Stimulated activated CD8-positive, alpha-beta memory T cell treated with anti-CD3 and anti-CD28 coated beads, Interleukin-15, amount 100 ng/mL, for 24 hours (primary cell): ENCODE measurements at places on chromosomes 4 and X.

- peak; percentile 4 for DNase-seq
These were observed 36.9 kb downstream of the NLGN3 start for GRCh38 chrX:71181558-71181909.

- no peak for DNase-seq
These were observed 100.2 kb upstream of the USP38 start for GRCh38 chr4:143084566-143084965.

GRCh38 chr4:74114234-74114633, 15.2 kb upstream of the CXCL2 start:
- no peak for DNase-seq

GRCh38 chrX:100635989-100636320, 651 bp downstream of the TSPAN6 start:
- DNase-seq = no peak

GRCh38 chr4:102196221-102196620, 149.1 kb downstream of the SLC39A8 start:
- no peak for DNase-seq

GRCh38 chr4:7687006-7687405, 252.3 kb upstream of the PSAPL1 start:
- no peak for DNase-seq

DNA sequence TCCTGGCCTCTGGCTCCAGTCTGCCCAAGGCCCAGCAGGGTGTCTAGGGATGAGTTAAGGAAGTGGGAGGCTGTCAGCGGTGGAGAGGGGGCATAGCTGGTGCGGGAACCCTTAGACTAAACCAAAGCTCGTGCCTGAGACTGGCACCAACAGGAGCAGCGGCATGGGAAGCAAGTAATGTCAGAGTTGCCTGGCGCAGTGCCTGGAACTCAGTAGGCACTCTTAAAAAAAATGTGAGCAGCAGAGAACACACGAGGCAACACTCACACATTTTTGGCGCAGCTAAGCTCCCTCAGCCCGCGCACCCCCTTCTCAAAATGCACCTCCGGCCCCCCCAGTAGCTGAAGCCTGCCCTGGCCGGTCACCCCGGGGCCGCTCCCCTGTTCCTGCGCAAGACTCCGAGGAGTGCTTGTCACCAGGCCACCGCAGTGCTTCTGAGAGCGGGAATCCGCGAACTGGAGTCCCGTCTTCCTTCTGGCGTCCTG, 583 bp downstream of the GABRE start:
- no peak for DNase-seq

GRCh38 chr4:141812158-141812557, 175.8 kb downstream of the IL15 start:
- DNase-seq = no peak

- DNase-seq = no peak
These were observed 373.8 kb downstream of the OPHN1 start for GRCh38 chrX:68059469-68059868.

GRCh38 chrX:125810856-125811255, 355.2 kb downstream of the DCAF12L2 start:
- DNase-seq = no peak

DNA sequence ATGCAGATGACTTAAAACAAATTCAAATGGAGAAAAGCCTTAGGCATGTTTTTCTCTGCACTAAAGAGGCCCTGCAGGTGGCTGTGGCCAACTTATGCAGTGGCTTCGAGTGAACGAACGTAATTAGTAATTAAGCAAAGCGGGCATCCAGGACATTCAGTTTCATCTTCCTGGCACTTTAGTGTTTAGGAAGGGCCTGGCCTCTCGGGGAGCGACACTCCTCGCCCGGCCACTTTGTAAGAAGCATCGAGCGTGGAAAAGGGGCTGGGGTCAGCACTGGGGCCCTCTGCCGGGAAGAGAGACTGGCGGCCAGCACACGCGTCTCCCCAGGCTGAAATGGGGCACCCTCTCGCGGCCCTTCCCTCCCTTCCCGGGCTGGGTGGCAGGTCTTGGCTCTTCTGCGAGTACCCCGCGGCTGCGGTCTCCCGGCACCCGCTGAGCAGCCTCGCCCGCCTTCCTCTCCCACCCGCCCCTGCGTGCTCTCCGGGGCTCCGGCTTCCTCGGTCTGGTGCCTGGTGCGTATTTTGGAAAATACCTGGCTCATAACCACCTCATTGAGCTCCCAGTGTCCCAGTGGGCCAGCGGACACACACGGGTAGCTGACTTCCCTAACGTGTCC, 677 bp upstream of the CYP4V2 start:
- peak; percentile 25 for DNase-seq

DNA sequence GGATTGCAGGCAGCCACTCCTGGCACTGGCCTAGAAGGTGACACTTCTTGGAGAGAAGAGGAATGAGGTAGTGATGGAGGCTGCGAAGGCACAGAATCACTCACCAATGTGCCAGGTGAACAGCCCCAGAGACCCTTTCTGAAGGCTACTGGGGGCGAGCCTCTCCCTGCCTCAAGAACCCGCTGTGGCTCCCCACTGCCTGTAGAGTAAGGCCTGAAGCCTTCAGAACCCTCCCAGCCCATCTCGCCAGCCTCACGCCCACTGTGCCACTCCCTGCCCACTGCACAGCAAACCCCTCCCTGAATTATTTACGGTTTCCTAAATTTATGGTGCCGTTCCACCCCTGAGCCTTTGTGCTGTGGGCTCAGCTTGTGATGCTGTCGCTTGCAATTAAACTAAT, 24.2 kb upstream of the SORCS2 start:
- no peak for DNase-seq

- no peak for DNase-seq
These were observed 20.3 kb downstream of the QRFPR start for GRCh38 chr4:121360495-121360894.

- no peak for DNase-seq
These were observed 370.0 kb downstream of the FBXW7 start for GRCh38 chr4:152165846-152166245.

GRCh38 chrX:134236626-134237614, at the start of gene CCDC160:
CCDC160 (plus strand) TSS chrX:134237182; CDS start chrX:134244801, 7,619 bp downstream.
- no peak for DNase-seq

DNA sequence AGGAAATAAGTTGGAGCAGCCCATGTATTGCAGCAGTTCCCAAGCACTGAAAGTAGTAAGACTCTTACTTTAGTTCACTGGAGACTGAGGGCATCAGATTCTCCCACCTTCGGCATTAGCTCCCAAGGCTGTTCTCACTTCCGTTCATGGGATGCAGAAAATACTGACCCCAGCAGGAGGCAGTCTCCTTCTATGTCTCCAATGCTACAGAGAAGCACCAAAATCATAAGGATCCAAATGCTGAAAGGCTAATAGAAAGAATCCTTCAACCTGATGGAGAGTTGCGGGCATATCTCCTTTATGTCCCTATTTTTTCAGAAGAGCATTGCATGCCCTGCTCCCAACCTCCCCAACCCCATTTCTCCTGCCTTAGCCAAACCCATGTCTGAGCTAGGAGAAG, 32.4 kb downstream of the ADH7 start:
- DNase-seq = no peak

DNA sequence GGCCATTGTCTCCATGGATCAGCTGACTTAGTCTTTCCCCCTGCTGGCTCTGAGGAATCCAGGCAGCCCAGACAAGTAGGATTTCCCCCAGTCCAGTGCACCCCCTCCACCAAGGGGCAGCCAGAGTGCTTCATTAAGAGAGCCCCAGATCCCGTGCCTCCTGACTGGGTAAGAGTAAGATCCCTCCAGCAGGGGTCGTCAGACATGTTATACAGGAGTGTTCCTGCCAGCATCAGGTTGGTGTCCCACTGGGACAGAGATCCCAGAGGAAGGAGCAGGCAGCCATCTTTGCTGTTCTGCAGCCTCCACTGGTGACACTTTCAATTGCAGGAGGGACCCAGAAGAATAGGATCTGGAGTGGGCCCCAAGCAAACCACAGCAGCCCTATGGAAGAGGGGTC, 29.0 kb upstream of the INPP4B start:
- no peak for DNase-seq

DNA sequence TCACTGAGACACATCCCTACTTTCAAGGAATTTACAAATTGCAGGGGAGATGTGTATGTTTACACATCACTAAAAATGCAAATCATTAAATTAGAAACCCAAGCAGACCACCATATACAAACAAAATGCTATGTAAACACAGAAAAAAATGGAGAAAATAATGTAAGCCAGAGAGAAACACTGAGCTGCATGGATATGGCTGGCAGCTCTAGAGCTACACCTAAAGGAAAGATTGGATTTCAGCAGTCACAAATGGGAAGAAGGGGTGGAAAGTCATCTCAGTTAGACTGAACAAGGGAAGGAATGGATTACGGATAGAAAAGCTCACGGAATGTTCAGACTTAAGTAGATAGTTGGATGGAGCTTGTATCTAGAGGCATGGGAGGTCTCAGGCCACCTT, 186.3 kb downstream of the MOSPD2 start:
- DNase-seq = no peak

- DNase-seq = no peak
These were observed 1.9 kb downstream of the RNF4 start for GRCh38 chr4:2470791-2471190.

DNA sequence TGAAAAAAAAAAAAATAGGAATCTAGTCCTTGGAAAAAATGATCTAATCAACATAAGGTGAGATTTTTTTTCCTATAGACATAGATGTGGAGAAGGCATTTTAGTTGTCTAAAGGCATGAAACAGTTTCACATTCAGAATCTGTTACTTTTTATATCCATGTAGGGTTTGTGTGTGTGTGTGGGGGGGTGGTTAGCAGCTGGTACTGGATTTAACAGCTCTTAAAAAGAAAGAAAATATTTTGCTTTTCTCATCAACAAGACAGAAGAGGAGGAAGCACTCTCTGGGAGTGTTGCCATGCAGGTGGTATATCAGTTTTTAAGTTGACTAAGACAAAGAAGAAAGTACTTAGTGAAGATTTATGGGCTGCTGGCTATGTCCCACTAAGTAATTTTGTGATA, 122.3 kb downstream of the VCX3B start:
- DNase-seq = no peak

- no peak for DNase-seq
These were observed 30.4 kb downstream of the SH3TC1 start for GRCh38 chr4:8229331-8229975.

DNA sequence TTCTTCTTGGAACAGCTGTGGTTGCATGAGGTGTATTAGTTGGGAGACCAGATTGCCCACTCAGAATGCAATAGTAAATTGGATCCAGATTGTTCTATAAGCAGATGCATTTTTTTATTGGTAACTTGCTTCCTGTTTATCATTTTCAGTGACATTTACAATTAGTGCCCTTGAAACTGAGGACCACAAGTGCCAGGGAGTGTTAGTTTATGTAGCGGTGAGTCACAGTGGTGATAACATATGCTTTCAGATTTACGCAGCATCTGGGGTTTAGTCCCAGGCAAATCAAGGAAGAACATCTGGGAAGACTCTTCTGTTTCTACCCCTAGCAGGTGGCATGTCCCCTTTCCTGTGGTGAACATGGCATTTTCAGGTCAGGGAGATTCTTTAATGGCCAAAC, 24.1 kb downstream of the FRMPD4 start:
- no peak for DNase-seq

GRCh38 chrX:40651620-40652223, 4.4 kb upstream of the CXorf38 start:
- peak; percentile 6 for DNase-seq

DNA sequence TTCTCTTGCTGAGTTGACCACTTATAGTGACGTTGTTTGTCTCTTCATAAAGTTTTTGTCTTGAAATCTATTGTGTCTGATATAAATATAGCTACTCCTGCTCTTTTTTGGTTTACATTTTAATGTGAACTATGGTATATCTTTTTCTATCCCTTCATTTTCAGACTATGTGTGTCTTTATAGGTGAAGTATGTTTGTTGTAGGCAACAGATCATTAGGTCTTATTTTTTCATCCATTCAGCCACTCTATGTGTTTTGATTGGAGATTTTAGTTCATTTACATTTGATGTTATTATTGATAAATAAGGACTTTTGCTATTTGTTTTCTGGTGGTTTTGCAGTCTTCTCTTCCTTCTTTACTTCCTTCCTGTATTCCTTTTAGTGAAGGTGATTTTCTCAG, 44.0 kb upstream of the SLC16A2 start:
- DNase-seq = no peak

DNA sequence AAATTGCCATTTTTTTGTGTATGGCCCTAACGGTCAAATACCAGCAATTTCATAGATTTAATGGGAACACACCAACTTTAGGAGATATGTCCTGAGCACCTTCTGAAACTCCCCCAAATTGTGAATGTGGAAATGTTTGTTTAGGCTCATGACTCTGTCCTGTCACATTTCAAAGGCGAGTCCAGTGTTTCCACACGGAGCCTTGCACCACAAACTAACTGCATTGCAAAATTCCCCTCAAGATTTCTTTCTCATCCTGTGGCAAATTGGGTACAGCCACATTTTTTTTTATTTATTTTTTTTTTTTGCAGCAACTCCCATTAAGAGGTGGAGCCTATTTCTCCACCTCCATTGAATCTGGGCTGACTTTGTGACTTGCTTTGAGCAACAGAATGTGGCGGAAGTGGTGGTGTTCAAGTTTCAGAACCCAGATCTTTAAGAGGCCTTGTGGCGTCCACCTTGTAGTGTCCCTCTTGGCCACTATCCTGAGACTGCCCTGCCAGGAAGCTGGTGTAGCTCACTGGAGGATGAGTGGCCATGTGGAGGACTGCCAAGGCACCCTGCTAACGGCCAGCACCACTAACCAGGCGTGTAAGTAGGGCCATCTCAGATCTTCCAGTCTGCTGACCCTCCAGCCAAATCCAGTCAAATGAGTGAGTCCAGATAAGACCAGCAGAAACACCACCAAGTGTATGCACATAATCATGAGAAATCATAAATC, 172.4 kb upstream of the SCML1 start:
- no peak for DNase-seq

- DNase-seq = no peak
These were observed 3.9 kb upstream of the CTAG2 start for GRCh38 chrX:154657226-154657805.

- no peak for DNase-seq
These were observed 49.5 kb upstream of the HELT start for GRCh38 chr4:184968784-184969201.

GRCh38 chr4:118224243-118224829, 128.5 kb downstream of the PRSS12 start:
- no peak for DNase-seq

DNA sequence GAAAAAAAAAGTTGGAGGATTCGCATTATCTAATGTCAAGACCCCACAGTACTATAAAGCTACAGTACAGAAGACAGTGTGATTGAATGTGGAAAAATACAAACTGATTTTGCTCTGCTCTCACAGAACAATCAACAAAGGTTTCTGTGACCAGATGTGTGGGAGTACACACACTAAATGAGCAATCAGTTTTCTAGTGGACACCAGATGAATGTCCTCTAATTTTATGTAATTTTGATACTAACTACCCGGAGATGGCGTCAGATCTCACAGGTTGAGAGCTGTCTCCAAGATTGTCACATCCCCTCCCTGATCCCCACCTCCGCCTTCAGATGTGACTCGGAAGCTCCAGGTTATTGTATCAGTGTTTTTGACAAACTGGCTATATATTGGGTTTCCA, 81.9 kb upstream of the HUWE1 start:
- no peak for DNase-seq

GRCh38 chrX:47327902-47328301, 42.5 kb upstream of the ZNF157 start:
- no peak for DNase-seq

GRCh38 chrX:43467608-43468234, 188.4 kb upstream of the MAOA start:
- DNase-seq = no peak
